Gastrocnemius medialis (tissue), 4 donors: ENCODE measurements at places on chromosomes 11 and 22.

- no peak for DNase-seq
These were observed 921.4 kb upstream of the CNTN5 start for GRCh38 chr11:98099371-98099770.

DNA sequence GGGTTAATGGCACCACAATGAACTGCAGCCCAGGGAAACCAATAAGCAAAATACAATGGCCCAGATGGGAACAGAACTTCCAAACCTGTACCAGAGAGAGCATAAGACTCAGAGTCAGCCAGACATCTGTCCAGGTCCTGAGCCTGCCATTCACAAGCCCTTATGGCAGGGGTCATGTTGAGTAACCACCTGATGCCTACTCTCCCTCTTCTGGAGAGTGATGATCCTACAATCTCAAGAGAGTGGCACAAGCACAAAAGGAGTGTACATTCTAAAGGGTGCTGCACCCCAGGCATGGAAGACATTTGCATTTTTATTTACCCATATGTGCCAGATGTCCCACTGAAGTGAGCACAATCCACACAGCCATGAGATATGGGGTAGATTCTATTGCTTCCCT is 10.6 kb downstream of the TENM4 start:
- no peak for DNase-seq

GRCh38 chr11:93921695-93922468 is 71.5 kb upstream of the VSTM5 start:
- no peak for DNase-seq

- DNase-seq: no peak
These were observed 35.7 kb downstream of the CYB5R2 start for GRCh38 chr11:7637447-7638157.

GRCh38 chr11:67646535-67647336 is 3.8 kb downstream of the ACY3 start:
- no peak for DNase-seq

DNA sequence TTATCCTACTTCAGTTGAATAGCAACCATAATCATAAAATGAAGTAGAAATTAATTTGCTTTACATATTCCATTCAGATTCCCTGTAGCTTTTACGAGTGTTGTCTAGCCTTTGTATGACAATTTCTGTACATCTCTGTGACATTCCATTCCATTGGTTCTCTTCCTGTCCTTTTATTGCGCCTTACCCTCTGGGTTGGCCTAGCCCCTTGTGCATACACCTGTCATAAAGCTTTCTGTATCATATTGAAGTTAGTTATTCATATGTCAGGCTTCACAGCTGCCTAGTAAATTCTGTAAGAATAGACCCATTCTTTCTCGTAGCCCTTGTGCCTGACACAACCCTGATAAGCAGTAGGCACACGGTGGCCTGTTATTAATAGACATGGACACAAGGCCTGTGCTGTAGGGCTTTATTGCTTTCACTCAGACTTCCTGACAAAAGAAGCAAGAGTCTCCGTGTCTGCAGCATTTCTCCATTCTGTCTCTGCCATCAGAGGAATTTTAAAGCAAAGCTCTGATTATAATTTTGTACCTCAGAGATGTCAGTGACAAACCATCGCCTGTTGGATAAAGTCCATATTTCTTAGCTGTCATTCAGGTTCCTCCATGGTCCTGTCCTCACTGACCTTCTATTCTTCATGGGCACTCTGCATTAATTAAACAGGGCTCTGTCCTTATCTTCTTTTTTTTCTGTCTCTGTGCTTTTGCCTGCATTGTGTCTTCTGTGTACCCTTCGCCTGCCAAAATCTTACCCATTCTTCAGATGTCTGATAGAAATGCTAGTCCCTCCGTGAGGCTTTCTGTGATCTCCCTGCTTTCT is 49.4 kb downstream of the BID start:
- DNase-seq: no peak

DNA sequence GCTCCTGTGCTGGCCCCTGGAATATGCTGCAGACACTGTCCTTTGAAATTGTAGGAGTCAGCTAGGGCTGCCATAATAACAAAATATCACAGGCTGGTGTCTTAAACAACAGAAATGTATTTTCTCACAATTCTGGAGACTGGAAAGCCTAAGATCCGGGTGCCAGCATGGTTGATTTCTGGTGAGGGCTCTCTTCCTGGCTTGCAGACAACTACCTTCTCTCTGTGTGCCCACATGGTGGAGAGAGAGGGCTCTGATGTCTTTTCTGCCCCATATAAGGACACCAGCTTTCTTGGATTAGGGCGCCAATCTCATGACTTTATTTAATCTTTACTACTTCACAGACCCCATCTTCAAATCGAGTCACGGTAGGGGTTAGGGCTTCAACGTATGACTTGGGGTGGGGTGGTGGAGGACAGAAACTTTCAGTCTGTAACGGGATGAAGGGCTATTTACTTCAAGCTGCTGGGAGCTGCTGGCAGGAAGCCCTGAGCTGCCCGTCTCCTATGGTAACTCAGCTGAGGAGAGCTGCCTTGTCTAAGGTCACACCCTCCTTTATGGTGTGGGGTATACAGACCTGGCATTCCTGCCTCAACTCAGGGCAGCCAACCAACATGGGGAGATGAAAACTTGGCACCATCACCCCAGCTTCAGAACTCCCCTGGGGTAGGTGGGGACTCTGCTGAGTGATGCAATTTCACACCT is 142.9 kb upstream of the ZBED5 start:
- DNase-seq: no peak

- no peak for DNase-seq
These were observed 109.6 kb downstream of the SCN3B start for GRCh38 chr11:123544631-123545375.

- no peak for DNase-seq
These were observed 24.2 kb upstream of the L3MBTL2 start for GRCh38 chr22:41180926-41181325.

GRCh38 chr11:61914471-61915171 is 2.7 kb downstream of the RAB3IL1 start:
- DNase-seq: no peak

GRCh38 chr11:34682825-34683224 is 61.9 kb downstream of the EHF start:
- DNase-seq: no peak

- no peak for DNase-seq
These were observed 642 bp upstream of the CASTOR1 start for GRCh38 chr22:30289980-30290313.

- DNase-seq: no peak
These were observed 29.4 kb downstream of the SLC1A2 start for GRCh38 chr11:35389897-35390465.

DNA sequence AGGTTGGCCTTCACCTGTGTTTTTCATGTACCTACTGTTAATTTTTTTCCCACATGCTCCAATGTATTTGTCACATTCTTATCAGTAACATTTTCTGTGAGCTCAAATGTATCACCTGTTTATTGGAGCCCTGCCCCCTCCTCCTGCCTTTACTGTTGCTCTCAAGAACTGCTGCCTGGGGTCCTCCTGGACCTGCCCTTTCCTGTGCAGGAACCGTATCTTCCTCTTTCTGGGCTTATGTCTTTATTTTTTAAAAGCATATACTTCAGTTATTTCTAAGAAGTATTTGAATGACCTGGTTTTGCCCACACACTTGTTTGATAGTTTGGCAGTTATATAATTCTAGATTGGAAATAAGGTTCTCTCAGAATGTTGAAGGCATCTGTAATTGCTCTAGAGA is 5.9 kb downstream of the FAM118B start:
- DNase-seq: no peak

DNA sequence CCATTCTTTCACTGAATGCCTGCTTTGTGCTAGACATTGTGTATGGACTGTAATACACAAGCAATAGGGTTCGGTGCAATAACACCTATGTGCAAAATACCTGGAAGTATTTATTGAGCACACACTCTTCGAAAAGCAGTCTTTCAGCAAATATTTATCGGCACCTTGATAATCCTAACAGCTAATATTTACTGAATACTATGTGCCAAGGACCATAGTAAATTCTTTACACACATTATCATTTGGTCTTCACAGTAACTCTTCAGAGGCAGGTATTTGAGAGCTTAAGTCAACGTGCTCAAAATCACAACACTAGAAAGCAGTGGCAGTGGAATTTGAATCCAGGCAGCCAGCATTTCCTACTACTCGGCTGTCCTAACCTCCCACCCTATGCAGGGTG is 2.2 kb downstream of the B3GNT6 start:
- DNase-seq: no peak

DNA sequence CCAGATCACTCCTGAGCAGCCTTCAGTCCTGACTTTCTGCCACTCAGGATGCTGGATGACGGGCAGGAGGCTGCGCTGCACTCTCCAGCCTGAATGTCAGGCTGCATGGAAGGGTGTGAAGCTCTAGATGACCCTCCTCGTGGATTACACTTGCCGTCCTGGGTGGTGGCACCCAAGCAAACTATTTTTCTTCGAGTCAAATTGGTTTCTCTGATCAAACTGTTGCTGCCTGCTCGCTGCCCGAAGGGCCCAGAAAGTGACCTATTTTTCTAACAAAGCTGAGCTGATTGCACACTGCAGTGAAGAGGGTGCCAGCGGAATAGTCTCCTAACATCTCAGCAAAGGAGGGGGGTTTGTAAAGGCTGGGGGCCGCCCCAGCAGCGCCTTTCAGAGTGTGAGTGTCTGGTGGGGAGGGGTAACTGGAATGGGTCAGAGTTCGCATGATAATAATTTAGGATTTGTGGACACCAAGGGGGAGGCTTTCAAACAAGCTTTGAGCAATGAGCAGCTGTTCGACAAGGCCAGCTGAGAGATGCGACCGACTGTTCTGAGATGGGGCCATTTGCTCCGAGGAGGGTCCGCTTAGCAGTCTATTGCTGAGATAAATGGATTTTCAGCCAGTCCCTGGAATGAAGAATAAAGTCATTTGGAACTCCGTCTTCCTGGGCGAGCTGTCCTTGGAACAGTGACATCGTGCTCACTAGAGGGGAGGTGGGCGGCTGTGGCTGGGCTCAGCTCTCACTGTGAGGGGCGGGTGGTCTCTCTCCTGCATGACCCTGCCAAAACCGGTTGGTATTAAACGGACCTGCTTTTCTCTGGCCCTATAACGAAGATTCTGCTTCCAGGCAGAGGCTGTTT is 537.6 kb downstream of the BRD1 start:
- peak; percentile 1 for DNase-seq

GRCh38 chr22:50118557-50119168 is 28.9 kb downstream of the MOV10L1 start:
- DNase-seq: no peak

GRCh38 chr22:36377022-36377631 is 10.6 kb downstream of the MYH9 start:
- no peak for DNase-seq

GRCh38 chr11:120339394-120339890 is 3.2 kb downstream of the ARHGEF12 start:
- no peak for DNase-seq
